DMS79 (cell line): ENCODE measurements at places on chromosomes 6 and 20.

GRCh38 chr6:105136431-105137350 lies 43.1 kb downstream of the POPDC3 start:
- no peak for DNase-seq

DNA sequence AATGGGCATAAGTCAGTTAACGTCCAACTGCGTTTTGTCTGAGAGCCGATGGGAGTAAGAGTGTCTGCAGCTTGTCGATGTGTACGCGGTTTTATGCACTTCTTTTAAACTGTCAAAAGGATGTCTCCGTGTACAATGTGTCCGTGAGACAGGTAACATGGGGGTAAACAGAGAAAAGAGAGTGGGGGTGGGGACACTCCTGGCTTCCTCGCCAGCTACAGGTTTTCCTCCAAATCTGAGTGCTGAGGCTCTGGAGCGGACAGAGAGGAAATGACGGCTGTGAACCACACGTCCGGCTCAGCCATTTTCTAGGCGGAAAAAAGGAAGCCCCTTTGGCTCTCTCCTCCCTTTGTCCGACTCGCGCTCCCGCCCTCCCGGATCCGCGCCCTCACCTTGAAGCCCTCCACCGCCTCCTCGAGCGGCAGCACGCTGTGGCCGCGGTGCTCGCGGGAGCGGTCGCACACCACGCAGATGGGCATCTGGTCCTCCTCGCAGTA lies 916 bp downstream of the TRIM27 start:
- peak; percentile 40 for DNase-seq

- DNase-seq = no peak
Measured at GRCh38 chr6:100913400-100914276, 32.5 kb upstream of the ASCC3 start.

DNA sequence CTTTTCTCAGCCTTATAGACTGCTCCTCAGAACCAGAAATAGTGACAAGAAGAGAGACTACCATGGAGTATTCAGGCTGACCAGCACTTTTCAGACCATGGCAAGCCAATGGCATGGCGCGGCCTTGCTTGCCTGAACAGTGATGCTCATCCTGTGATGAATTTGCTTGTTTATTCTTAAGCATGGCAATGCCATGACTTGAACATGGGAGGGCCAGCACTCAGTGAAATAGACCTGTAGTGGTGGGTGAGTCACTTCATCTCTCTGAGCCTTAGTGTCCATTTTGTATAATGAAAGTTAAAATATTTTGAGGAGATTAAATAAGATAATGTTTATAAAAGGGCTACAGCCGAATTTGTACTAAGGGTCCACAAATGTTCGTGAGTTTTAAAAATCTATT lies 79.1 kb downstream of the LRRC1 start:
- no peak for DNase-seq

DNA sequence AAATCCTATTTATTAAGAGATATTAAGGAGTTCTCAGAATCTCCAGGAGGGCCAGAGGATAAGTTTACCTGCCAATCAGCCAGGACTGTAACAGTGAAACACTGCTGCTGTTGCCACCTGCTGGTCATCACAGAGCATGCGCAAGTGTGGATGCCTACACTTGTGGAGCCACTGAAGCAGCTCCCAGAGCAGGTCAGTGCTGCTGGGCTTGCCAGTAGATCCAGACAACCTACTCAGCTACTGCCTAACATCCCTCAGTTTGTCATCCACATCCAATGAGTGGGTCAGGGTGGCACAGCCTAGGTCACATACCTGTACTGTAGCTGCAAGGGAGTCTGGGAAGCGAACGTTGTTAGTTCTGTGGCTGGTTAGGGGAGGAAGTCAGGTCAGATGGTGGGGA lies 18.3 kb upstream of the NHSL1 start:
- no peak for DNase-seq

DNA sequence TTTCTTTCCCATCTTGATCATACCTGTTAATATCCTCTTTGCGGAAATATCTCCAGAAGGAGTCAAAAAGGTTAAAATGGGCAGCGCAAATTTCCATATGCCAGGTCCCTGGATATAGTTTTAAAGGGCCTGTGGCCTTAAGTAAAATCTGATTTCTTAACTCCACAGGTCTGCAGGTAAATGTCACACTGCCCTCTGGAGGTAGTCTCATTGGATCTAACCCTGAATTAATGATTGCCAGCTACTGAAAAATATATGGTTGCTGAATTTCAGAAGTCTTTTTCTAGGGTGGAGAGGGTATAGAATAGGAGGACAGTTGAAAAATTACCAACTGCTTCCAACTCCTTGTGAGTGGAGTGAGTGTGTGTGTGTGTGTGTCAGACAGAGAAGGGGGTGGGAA lies 8.5 kb downstream of the MOXD1 start:
- DNase-seq = no peak

- no peak for DNase-seq
Measured at GRCh38 chr6:82419132-82419581, 55.5 kb downstream of the TPBG start.

DNA sequence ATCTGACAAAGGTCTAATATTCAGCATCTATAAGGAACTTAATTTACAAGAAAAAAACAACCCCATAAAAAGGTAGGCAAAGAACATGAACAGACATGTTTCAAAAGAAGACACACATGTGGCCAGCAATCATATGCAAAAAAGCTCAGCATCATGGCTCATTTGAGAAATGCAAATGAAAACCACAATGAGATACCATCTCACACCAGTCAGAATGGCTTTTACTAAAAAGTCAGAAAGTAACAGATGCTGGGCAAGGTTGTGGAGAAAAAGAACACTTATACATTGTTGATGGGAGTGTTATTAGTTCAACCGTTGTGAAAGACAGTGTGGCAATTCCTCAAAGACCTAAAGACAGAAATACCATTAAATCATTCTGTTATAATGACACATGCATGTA lies 289.9 kb upstream of the MMS22L start:
- DNase-seq = no peak

- DNase-seq = peak; percentile 40
Measured at GRCh38 chr20:58651946-58652605, 993 bp downstream of the STX16 start.

GRCh38 chr6:28115799-28116198 lies 8.6 kb upstream of the ZSCAN16 start:
- DNase-seq = no peak

GRCh38 chr20:33551778-33552177 lies 61.9 kb downstream of the CBFA2T2 start:
- DNase-seq = no peak

DNA sequence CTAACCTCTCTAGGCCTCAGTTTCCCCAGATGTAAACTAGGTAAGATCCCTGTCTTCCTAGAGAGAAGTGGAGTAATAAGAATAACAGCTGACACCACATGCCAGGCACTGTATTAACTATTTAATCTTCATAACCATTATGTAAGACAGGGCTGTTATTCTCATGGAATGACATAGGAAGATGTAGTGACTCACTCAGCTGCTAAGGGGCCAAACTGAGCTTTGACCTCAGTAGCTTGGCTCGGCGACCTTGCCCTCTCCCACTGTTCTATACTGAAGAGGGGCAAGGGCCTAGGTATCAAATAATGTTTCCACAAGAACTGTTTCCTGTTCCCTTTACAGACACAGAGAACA lies 2.9 kb upstream of the MDGA1 start:
- no peak for DNase-seq

GRCh38 chr20:54382419-54382818 lies 93.0 kb upstream of the DOK5 start:
- no peak for DNase-seq

GRCh38 chr20:63177134-63177784 lies 38.7 kb downstream of the YTHDF1 start:
- DNase-seq = no peak

GRCh38 chr6:11692451-11693376 lies 85.9 kb downstream of the ADTRP start:
- DNase-seq = no peak

- no peak for DNase-seq
Measured at GRCh38 chr6:37868447-37868825, 48.9 kb downstream of the ZFAND3 start.

GRCh38 chr6:66558189-66558588 lies 851.2 kb upstream of the EYS start:
- no peak for DNase-seq

DNA sequence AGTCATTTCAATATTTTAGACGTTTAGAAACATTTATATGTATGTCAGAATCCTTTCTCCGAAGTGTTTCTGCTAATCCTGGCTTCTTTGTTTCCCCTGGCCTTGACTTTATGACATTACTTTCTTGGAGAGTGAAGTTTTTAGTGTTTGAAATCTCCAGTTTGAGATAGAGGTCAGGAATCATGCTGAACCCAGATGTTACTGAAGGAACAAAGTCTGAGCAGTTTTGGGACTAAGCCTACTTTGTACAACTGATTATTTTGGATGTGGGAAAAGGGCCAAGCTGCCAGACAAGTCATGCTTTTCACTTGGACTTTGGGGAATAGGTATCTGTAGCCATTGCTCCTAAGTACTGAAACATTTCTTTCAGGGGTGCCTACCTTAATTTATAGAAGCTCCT lies 2.3 kb downstream of the RNF144B start:
- no peak for DNase-seq

DNA sequence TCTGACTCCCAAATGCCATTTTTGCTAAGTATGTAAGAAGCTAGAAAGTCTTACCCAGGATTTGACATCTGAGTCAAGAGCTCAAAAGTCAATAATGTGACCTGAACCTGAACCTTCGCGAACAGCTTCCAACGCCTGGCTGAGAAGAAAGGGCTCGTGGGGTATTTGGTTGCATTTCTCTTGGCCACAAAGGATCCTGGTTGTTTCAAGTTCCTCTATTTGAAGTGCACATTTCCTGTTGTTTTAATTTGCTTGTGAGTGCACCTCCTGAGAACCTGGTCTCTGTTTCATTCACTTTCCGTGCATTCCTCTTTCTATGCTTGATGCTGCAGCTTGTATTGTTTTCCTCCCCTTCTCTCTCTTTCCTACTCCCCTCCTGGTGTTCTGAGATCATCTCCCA lies 212.5 kb downstream of the FOXA2 start:
- DNase-seq = no peak

- DNase-seq = no peak
Measured at GRCh38 chr6:169233181-169233580, 20.5 kb downstream of the THBS2 start.

GRCh38 chr6:170140129-170140528 lies 150.7 kb downstream of the DLL1 start:
- DNase-seq = no peak

- DNase-seq = no peak
Measured at GRCh38 chr6:35382015-35382414, 39.7 kb downstream of the PPARD start.

DNA sequence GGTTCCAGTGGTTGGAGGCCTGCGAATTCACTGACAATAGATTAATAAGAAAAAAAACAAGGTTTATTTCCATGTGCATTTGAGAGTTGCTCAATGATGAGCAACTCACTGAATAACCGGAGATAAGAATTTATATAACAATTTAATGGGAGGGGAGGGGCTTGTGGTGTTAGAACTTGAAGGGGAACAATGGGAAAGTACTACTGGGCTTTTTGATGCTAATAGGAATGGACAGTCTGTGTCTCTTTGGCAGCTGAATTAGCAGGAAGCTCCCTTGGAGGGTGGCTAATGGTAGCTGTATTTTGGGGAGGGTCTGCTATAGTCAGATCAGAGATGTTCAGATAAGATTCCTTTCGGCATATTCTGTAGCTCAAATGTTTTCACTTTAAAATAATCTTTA lies 62.4 kb upstream of the GMDS start:
- no peak for DNase-seq

GRCh38 chr6:146224449-146224848 lies 195.6 kb downstream of the GRM1 start:
- no peak for DNase-seq

GRCh38 chr20:39829256-39829655 lies 859.8 kb downstream of the MAFB start:
- no peak for DNase-seq

DNA sequence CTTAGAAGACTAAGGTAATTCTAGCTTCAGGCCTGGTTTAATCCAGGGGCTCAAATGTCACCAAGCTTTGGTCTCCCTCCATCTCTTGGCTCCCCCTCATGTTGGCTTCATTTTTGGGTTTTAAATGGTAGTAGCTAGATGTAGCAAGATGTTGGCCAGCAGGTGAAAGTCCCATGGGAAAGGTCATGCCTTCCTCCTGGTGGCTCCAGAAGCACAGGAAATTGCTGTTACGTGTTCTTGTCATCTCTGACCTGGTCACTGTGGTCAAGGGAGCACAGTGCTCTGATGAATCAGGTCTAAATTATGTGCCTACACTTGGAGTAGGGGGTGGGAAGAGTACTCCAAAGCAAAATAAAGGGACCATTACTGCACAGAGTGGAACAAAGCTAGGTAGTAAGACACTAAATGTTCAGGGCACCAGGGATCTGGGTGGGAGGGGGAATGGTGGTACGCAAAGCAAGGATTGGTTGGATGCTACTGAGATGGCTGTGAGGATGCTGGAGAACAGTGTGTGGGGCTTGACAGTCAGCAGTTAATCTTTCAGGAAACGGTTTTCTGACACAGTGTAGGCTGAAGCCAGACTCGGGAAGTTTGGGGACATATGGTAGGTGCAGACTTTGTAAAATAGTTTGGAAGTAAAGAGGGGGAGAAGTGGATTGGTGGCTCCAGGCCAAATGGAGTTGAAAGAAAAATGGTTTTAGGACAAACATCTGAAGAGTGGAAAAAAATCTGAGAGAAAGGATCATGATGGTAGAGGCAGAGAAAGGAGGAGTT lies 30.1 kb downstream of the CDS2 start:
- no peak for DNase-seq

DNA sequence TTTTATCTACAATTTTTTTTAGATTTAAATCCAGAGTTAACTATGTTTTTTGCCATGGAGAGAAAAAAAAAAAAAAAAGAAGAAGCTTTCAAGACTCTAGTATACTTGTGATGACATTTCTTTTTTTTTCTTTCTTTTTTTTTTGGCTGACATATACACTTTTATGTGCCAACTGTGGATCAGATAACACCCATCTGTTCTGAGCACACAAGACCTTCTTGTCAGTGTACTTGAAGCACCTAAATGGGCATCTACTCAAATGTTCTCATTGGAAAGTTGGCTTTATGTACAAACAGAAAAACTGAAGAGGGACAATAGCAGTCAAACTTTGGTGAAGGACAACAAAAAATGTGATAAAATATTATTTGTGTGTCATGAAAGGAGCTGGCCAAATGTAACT lies 904.5 kb downstream of the GRIK2 start:
- no peak for DNase-seq

GRCh38 chr20:44198872-44199271 lies 11.7 kb downstream of the OSER1 start:
- DNase-seq = no peak

GRCh38 chr6:38988736-38989449 lies 59.7 kb upstream of the GLP1R start:
- no peak for DNase-seq

DNA sequence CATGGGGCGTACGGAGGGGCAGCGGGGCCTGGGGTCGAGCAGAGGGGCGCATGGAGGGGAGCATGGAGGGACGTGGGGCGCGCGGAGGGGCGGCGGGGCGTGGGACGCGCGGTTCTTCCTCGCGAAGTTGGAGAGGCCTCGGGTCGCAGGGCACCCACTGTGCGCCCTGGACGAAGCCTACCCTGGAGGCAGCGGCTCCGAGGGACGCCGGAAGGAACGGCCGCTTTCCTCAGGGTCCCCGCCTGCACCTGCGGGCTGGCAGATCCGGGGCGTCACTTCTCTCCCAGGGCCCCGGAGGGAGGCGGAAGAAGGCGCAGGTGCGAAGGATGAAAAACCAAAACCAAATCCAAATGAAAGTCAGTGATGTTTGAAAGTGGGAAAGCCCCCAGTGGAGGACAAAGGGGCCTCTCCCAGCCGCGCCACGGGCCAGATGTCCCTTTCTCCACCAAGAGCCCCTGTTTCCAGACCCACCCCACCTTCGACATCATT lies 142.1 kb upstream of the PDE10A start:
- DNase-seq = no peak
